Stimulated activated CD4-positive, alpha-beta T cell treated with anti-CD3 and anti-CD28 coated beads, Interleukin-1b, Interleukin-23, amount 100 ng/mL, for 1 hour (primary cell): ENCODE measurements at places on chromosomes 2 and 18.

- no peak for DNase-seq
Measured at GRCh38 chr2:186917866-186918265, 68.9 kb upstream of the ZSWIM2 start.

DNA sequence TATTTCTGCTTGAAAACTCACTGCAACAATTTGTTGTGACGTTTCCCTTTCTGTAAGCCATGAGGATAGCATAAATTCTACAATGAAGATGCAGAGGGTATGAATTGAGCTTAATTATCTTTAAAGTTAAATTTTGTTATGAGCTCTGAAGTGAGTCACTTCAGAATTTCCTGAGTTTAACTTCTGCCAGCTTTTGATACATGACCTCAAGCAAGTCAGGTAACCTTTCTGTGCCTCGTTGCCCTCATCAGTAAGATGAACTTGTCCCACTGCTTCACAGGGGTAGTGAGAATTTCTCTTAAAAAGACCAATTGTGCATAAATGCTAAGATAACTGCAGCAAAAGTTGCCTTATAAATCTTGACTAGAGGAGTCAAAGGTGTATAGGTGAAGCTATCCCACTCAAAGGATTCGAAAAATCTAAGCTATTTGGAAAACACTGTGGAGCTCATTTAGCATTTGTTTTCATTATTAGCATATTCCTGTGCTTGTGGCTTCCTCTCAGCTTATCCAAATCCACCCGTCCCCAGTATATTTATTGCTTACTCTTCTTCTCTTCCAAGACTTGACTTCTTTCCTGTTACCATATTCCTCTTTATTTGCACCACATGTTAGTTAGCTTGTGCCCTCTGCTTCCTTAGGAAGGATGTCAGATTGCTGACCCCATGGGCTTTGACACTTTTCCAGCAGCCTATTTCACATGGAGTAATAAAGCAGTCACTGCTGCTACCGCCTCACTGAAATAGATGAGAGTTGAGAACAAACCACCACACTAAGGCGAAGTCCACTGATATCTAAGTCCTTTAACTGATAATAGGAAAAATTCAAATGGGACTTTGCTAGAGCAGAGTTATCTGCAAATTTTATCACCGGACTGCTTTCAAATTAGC, 428.6 kb downstream of the ERBB4 start:
- no peak for DNase-seq

GRCh38 chr2:240156435-240157146, 16.1 kb upstream of the OTOS start:
- no peak for DNase-seq

DNA sequence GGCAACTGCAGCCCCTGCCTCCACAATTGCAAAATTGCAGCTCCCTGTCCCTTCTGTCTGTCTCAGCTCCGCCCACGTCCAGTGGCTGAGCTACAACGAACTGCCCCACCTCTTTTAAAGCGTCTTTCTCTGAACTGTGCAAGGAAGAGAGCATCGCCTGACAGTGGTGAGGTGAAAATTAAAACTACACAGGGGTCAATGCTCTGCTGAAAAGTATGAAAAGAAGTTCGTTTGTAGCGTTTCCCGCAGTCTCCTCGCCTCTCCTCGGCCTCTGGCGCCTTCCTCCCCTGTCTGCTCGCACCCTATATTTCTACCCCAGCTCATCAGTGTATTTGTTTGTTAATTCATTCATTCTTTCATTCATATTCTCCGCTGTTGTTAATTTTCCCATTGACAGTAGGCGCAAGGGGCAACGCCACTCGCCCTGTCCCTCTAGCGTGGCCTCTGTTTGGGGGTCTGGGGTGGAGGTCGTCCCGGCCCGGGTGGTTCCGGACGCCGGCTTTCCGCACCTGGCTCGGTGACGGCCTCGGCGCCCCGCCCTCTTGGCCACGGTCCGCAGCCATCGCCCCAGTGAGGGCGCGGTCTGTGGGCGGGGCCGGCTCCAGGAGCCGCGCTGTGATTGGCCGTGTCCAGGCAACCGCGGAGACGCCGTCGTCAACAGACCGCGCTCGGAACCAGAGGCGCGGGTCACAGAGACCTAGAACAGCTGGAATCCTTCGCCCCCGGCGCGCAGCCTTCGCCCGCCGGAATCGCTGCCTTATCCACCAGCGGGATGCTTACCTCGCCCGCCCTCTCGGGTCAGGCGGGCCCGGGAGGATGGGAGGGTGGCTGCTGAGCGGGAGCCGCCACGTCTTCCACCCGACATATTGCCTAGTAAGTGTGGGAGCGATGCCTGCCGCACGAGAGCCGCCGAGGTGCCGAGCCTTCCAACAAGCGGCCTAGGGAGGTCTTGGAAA, at the start of gene VWA3B:
TSS of gene VWA3B (plus strand) at position 677 of the 956 bp plus-strand sequence. CDS start 5,926 bp downstream, outside the sequence.
- DNase-seq, result no peak

DNA sequence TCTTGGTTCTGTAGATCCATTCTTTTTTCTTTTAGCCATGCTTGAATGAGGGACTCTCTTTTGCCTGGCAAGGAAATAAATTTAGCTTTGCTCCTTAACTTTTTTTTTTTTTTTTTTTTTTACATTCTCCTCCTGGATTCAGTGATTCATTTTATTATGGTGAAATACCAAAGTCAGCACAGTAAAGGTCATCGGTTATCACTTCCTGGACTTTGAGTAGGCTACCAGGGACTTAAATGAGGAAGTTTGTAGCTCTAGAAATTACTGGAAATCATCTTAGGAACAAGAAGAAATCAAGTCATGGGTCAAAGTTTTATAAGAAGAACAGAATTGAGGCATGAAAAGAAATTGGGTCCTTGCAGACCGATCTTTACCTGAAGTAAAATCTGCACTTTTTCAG, 75.0 kb downstream of the SOCS6 start:
- no peak for DNase-seq

GRCh38 chr2:603869-604268, 73.3 kb downstream of the TMEM18 start:
- DNase-seq, result no peak

DNA sequence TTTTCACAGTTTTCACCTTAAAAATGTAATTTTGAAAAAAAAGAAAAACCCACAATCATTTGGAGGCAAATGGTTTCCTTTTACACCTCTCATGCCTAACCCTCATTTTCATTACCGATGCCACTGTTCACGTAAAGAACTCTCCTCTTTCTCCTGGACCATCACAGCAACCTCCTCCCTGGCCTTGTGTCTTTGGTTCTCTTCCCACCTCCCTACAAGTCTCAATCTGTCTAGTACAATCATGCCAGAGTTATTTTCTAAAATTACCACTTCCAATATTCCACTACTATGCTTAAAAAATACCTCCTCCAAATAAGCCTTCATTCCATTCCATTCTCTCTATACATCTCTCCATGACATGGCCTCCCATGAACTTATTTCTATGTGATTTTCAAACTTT, 77.9 kb upstream of the RIT2 start:
- DNase-seq, result no peak

DNA sequence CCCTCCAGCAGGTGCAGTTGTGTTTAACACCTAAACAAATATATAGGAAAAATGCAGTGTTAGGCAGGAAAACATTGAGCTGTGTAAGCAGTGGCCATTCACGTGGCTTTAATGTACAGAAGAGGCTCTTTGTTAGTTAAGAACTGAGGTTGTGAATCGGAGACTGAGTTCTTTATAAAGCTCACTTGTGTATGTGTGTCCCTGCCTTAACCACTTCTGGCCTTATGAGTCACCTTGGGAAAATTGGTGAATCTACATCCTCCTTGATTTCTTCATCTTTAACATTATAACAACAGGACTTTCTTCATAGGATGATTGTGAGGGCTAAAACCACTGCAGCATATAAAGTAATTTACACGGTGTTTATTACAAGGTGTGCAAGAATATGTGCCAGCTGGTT, 188.4 kb upstream of the TPO start:
- DNase-seq, result no peak

DNA sequence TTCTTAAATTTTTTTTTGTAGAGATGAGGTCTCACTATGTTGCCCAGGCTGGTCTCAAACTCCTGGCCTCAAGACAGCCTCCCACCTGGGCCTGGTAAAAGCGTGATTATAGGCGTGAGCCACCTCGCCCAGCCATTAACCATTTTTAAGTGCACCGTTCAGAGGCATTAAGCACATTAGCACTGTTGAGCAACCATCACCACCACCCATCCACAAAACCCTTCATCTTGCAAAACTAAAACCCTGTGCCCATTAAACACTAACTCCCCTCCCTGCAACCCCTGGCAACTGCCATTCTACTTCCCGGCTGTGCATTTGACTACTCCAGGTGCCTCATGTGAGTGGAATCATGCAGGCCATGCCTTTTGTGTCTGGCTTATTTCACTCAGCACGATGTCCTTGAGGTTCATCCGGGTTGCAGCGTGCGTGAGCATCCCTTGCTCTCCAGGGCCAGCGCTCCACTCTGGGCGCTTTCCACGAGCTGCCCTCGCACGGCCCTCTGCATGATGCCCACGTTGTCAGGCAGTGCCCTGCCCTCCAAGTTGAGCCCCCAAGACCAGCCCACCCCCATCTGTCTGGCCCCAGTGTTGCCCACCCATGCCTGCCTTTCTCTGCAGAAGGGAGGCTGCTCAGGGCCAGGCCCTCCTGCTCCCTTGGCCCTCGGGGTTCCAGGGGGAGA, 63.0 kb upstream of the GLI2 start:
- no peak for DNase-seq

- no peak for DNase-seq
Measured at GRCh38 chr2:216626875-216627245, 6.4 kb upstream of the IGFBP2 start.

GRCh38 chr2:233966388-233966787, 49.2 kb downstream of the TRPM8 start:
- no peak for DNase-seq

GRCh38 chr18:35491700-35492077, 6.1 kb downstream of the INO80C start:
- no peak for DNase-seq

DNA sequence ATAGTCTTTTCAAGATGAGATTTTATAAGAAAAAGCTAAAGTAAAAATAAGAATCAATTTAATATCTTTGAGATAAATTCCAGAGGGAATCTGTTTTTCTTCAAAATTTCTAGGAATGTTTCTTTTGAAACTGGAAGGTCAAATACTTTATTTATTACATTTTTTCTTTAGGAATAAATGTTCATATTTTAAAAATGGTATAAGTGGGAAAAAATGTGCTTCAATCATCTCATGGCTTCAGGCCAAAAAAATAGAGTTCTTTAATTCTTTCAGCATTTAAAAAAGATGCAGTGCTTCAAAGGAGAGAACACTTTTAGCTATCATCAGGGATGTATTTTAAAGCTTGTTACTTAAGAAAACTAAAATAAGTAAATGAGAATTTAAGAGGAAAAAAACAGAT, 110.6 kb downstream of the NEB start:
- no peak for DNase-seq

DNA sequence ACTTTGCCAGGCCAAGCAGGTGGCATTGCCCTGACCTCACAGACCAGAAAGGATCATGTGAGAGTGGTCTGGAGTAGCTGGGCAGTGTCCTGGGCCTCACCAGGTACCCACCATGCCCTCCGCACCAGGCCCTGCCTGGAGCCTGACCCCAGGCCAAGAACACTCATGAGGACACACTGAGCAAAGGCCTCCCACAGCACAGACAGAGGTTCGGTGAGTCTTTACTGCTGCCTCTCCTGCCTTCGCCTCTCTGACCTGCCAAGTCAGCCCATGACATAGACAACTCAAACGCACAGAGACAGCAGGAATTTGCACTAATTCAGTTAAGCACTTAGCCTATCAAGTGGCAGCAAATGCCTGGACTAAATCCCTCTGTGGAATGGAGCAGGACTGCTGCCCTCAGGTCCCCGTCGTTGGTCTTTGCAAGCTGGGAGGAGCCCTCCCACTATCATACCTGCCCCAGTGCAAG, 62.5 kb downstream of the RHOB start:
- no peak for DNase-seq

DNA sequence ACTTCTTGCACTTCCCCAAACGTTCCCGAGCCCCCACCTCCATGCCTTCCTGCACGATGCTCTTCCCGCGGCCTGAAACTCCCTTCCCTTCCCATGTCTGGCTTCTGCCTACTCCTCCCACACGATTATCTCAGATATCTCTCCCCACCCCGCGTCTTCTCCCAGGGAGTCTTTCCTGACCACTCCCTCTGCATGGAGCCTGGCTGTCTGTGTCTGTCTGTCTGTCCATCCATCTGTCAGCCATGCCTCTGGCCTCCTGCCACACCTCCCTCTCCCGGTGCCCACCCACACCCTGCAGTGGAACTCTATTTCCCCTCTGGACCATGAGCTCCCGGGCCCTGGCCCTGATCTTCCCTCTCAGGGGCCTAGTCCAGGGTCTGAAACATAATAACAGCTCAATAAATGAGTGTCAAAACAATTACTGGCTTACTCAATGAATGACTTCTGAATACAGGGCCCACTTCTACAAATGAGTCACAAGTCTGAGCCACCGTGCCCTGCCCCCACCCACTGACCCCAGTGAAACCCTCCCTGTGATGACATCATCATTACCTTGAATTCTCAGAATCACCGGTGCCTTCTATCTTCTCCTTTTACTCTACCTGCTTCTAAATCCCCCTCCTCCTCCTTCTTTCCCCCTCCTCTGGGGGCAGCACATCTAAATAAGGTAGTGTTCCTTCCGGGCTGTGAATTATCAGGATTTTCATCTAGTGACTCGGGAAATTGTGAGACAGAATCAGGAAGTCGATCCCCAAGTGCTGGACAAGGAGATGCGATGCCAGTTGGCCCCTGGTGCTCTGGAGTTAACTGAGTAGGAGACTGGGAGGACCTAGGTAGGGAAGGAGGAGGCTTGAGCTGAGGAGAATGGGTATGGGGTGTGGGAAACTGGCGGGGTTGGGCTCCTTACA, 46.1 kb upstream of the PLB1 start:
- DNase-seq, result no peak

DNA sequence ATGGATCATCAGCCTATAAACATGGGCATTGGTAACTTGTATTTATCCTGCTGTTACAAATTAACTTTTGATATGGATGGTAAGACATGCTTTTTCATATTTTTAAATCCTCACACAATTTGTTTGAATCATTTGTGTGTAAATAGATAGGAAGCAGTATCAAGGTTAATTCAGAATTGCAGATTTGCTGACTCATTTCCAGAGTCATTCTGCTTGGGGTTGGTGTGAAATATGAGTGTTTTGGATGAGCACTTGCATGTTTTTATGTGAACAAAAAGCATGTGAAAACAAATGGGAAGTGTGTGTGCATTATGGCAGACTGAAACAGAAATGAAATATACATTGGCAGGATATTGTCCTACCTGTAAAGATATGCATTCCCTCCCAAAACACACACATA, 11.8 kb downstream of the CCDC85A start:
- DNase-seq, result no peak
